Activated effector memory CD4-positive, alpha-beta T cell treated with Interleukin-2 at 50 U/mL for 16 hours (primary cell): ENCODE measurements at places on chromosomes 16 and 17.

DNA sequence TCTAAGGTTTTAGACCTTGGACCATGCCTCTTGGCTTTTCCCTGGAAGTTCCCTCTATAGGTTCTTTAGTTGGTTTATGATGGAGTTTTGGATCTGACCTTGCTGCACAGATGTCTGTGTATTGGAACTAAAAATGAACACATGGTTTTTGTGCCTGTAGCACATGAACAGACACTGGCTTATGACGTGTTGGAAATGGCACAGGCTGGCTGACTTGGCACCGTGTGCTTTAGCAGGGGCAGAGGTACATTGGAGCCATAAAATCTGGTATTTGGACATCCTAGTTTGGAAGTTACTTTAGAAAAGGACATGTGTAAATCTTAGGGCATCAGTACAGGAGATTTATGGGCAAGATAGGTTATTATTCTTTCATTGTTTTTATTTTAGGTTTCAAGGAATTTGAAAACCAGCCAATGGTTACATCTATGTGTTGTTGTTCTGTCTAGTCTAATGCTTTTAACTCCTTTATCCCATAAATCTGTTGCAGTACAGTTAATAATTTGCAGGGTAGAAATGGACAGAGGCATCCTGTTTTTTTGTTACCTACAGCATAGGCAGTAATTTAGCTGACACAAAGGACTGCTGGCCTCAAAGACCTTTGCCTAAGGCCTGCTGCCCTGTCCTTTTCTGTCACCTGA is 6.0 kb downstream of the SOCS7 start:
- DNase-seq: no peak

DNA sequence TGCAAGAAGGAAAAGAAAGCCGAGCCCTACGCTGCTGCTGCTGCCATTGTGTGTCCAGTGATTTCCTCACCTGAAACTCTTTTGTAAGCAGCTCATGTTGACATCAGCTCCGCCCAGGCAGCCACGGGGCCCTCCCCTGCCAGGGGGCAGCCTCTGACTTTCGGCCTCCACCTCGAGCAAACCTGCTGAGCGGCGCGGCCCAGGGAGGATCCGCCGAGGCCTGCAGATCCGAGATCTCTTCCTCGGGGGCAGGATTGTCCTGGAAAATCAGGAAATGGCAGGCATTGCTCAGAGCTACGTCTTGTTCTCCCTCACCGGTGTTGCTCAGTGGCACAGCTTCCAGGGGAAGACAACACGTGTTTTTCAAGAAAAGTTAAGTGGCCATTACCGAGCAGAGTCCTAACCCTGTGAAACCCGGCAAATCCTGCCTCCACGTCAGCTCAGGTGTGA is 35.6 kb upstream of the ZNF750 start:
- DNase-seq: no peak

GRCh38 chr17:60535382-60536279 is 9.6 kb upstream of the APPBP2 start:
- no peak for DNase-seq

DNA sequence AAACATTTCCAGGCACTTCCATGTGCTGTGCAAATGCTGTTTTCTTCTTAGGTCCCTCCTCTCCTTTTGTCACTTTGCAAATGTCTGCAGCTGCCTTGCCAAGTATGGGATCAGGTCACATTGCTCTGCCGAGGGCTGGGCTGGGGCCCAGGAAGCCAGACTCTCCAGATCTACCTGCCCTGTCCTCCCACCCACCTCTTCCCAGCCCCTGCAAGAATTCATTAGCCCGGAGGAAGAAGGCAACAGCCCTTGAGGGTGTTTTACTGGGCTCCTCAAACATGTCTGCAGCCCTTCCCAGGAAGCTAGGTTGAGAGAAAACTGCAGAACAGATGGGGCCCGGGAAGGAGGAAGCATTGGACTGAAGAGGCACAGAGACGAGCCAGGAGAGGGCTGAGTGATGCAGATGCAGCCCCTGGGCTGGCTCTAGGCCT is 47.1 kb downstream of the WSB1 start:
- no peak for DNase-seq
